Activated T-cell treated with anti-CD3 and anti-CD28 coated beads for 1 hour (primary cell): ENCODE measurements at places on chromosomes 6 and 20.

- no peak for DNase-seq
These were observed 24.5 kb downstream of the PRPF6 start for GRCh38 chr20:64005394-64005793.

DNA sequence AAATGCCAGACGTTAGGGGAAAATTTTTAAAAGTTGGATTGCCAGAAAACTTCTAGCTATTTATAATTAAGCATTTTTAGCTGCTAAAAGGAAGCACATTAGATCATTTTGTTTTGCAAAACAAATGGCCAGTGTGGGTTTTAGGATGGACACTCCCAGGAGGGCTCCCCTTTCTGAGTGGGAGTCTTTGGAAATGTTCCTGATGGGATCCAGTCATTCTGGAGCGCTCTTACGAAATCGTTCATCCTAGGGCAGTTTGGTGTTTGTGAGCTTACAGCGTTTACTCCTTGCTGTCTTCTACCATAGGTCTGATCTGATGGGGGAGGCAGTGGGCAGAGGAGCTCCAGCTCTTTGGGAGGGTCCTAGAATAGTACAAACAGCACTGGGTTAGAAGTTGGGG, 14.7 kb downstream of the GNAS start:
- no peak for DNase-seq

DNA sequence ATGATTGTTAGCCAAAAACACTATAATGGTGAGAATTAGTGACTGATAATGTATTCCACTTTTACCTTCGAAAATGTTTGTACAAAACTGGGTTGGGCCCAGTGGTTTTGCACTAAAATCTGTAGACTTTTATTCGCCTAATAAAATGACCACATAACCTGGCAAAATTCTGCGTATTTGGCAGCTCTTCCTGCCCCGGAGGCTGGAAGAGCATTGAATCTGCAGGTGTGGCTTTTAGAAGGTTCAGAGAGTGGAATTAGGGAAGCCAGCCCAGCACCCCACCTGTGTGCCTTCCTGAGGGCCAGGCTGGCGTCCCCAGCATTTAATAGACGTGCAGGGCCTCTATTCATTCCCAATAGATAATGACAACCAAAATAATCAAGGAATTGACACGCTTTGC, 256.7 kb downstream of the UST start:
- DNase-seq: no peak

GRCh38 chr6:137799950-137800568, 67.0 kb upstream of the TNFAIP3 start:
- peak; percentile 44 for DNase-seq
